COLO829 (cell line): ENCODE measurements at places on chromosomes 3 and 15.

- DNase-seq, result no peak
These were observed 41.1 kb downstream of the FNDC3B start for GRCh38 chr3:172080503-172080902.

DNA sequence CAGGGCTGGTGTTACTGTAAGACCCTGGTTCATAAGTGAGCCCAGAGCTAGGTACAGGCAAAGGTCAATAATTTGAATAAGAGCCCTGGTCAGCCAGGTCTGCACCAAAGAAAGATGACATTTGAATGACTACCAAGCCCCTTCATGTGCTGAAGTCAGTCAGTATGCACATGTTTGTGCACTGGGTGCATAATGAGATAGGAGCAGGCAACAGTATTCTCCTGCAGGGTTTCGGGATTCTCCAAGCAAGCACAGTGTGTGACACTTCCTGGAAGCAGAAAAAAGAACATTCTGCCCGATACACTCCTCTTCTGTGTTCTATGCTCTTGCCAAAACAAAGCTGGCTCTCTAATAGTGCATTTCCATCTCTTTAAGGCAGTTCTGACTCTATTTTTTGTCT, 5.5 kb upstream of the IMPDH2 start:
- no peak for DNase-seq

GRCh38 chr15:45399381-45400212, 21.3 kb upstream of the GATM start:
- no peak for DNase-seq

DNA sequence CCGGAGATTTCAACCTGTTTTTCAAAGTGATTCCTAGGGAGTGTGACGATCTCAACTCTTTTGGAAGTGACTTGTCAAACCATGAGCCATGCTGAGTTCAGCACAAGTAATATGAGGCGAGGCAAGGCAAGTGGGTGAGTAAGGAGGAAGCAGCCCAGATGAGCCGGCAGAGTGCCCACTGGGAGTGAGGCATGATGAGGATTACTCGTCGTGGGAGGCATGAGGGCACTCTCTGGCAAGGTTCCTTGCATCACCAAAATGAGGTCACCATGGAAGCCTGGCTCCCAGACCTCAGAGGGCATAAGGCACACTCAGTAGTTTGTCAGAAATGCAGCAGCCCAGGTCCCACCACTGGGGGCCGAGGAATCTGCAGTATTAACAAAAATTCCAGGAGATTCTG, 636.1 kb downstream of the MAGI1 start:
- no peak for DNase-seq

- DNase-seq, result no peak
These were observed 120.4 kb upstream of the P2RY1 start for GRCh38 chr3:152714507-152714906.

GRCh38 chr3:197000211-197000610, 29.4 kb downstream of the MELTF start:
- no peak for DNase-seq

DNA sequence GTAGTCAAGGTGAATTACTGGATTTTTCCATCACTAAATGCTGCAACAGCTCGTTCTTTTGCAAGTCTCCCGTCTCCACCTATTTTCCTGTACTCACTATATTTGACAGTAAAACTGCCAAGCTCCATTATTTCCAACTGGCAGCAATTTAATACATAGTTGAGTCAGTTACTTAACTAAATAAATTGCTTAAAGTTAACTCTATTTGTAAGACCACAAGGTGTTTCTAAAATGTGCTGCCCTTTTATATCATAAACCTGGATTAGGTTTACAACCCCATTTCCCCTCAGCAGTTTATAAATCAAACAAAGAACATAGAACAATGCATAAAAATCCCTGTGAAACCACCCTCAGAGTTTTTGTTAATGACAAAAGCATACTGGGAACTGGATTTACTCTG, 211.4 kb upstream of the DPH6 start:
- no peak for DNase-seq

DNA sequence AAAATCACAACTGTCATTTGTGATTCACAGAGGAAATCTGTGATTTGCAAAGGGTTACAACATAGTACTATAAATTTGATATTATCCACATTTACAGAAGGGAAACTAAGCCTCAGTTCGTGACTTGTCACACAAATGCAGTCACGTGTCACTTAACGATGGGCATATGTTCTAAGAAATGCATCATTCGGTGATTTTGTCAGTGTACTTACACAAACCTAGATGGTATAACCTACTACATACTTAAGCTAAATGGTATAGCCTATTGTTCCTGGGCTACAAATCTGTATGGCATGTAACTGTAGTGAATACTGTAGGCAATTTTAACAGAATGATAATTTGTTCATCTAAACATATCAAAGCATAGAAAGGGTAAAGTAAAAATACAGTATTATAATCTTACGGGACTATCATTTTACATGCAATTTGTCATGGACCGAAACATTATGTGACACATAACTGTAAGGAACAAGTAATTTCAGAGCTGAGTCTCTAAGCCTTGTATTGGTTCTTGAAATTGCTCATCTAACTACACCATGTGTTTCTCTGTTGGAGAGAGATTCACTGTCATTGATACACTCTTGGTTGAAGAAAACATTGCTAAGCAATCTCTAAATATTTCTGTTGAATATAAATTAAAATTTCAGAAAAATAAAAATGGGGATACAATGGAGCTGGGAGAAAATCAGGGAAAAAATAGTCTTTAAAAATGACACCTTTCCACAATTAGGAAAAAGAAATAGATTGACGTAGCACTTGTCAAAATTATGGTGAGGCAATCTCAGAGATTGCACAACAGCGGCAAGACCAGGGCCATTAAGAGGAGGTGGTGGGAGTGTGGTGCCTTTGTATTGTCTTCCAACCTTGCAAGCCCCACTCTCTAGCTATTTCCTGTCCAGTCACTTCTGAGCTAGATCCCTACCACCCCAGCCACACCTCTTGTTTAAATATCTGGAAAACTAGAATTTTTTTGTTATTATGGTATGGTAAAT, 645.8 kb upstream of the TBL1XR1 start:
- DNase-seq, result no peak
